ENCODE measurements at places on chromosomes 4 and X.

GRCh38 chr4:101393256-101393655 lies 45.9 kb upstream of the PPP3CA start:
- peak; percentile 80 for DNase-seq

- no peak for DNase-seq
Measured at GRCh38 chr4:108742451-108743420, 20.1 kb downstream of the ETNPPL start.

GRCh38 chrX:65148232-65148631 lies 172.0 kb upstream of the ZC4H2 start:
- no peak for DNase-seq

DNA sequence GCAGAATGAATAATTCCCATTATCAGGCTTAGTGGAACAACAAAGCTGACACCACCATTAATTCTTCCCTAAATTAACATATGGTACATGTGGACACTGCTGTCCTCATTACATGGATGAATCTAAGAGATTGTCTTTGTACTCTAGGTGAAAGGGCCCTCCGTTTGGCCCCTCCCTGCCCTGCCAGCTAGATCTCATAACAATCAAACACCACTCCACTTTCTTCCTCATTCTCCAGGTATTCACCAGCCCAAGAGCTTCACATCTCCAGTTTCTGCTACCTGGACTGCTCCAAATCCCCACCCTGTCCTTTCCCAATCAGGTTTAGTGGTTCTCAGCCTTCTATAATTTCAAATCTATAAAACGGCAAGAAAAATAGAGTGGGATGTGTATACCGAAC lies 3.8 kb downstream of the HSD17B11 start:
- DNase-seq: no peak

- DNase-seq: no peak
Measured at GRCh38 chr4:159178979-159179969, 76.4 kb downstream of the RAPGEF2 start.

DNA sequence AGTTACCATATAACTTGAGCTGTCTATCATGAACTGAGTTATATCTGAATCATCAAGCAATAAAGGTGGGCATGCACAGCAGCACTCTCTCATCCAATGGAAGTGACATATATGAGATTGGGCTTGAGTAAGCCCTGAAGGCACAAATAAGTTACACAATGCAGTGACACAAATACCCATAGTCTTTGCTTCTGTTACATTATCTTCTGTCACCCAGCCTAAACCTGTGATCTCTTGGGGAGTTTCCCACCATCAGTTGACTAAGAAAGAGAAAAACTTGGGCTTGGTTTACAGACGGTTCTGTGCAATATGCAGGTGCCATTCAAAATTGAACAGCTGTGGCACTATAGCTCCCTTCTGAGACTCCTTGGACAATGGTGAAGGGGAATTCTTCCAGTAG lies 138.8 kb upstream of the IL15 start:
- DNase-seq: no peak

GRCh38 chr4:108087293-108087967 lies 81.3 kb downstream of the LEF1 start:
- DNase-seq: no peak

GRCh38 chr4:182880387-182881356 lies 36.5 kb downstream of the DCTD start:
- peak; percentile 81 for DNase-seq

DNA sequence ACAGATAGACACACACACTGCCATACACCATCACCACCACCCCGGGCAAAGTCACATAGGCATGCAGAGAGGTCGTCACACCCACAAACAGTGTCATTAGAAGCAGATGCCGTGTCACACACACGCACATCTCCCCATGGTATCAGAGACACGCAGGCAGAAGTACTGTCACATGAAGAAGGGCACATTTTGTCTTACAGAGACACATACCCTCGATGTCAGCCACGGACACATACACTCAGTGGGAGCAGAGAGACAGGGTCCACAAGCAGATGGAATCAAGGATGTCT lies 3.3 kb downstream of the NALF2 start:
- DNase-seq: no peak

DNA sequence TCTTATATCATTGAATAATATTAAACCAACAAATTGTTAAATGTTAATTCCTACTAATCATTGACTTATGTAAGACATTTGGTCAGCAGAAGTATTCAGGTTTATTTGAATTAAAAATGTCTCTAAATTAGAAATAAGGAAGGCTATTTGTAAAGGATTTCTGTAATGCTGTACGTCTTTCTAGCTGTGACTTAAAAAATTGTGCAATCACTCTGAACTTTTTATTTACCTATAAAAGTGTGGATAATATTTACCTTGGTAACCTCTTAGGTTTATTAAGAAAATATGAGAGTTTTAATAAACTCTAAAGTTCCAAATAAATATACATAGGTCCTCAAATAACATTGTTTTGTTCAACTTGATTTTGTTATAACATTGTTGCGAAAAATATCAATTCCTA lies 76.9 kb downstream of the SLC30A9 start:
- no peak for DNase-seq

DNA sequence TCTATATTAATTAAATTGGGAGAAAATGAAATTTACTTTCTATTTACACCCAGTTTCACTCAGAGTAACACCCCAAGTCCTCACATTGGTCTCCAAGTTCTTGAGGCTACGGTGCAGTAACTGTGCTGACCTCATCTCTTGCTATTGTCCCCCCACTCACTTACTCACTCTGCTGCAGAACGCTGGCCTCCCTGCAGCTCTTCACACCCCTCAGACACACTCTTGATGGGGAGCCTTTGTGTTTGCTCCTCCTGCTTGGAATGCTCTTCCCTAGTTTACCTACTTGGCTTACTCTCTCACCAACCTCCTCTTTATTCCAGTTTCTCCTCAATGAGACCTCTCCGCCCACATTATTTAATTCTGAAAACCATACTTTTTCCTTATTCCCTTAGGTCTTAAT lies 22.2 kb upstream of the SPARCL1 start:
- no peak for DNase-seq

GRCh38 chrX:155767051-155767875 lies 113.9 kb upstream of the VAMP7 start:
- DNase-seq: peak; percentile 91

DNA sequence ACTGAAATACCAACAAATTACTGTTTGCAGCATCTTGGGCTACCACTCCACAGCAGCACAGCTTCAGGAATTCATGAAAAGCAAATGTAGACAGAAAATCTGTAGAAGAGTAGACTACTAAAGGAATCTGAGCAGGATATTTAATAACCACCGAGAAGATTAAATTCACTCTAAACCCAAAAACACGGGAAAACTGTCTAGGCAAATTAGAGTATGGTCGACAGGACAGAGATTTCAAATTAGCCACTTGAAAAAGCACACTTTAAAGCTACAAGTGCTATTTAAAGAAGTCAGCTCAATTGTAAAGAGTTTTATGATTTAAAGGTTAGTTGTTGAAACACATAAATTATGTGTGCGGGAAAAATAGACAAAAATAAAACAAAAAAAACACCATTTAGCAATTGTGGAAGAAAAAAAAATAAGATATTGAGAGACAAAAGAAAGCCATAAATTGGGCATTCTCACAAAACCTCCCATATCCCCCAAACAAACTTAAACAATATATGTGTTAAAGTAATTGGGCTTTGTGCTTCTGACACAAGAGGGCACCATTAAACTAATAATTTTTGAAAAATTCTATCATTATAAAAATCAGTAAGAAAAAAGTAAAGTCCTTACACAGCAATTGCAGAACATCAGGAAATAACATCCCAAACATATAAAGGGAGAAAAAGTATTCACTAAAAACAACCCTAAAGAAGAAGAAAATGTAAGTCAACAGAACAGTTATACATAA lies 880.8 kb downstream of the TECRL start:
- no peak for DNase-seq

- no peak for DNase-seq
Measured at GRCh38 chrX:48507246-48507645, 1.5 kb upstream of the PORCN start.

DNA sequence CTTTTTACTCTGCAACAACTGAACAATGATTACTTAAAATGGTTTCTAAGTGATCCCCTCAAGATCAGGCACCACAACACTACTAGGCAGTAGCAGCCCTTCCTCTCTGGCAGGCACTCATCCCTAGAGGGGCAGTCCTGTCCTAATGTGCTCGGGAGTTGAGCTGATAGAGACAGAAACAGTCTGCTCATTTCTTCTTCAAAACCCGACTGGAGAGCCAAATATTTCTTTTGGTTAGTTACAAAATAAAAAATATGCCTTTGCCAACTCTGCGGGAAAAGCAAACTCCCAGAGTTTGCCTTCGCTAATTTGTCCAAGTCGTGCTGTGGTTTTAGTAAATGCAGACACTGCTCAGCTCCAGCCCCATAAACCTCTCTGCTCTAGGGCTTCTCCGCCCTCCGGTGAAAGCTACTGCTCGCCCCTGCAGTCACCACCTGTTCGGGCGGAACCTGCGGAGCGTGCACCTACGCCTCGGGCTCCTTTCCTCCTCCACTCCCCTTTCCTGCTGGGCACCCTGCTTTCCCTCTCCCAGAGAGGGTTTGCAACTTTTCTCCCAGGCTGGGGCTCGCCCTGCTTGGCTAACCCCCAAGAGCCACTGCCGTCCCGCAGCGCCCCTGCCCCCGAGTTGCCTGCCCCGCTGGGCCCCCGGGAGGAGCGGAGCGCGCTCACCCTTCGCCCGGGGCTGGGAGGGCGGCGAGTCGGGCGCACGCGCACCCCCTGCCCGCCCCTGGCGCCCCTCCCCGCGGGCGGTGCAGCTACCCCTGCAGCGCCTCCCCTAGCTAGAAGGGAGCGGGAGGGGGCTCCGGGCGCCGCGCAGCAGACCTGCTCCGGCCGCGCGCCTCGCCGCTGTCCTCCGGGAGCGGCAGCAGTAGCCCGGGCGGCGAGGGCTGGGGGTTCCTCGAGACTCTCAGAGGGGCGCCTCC lies at the start of gene NPNT:
Gene NPNT (plus strand): TSS at position 812 of the 923 bp plus-strand sequence. CDS start 182 bp downstream, outside the sequence.
- peak; percentile 4 for DNase-seq

DNA sequence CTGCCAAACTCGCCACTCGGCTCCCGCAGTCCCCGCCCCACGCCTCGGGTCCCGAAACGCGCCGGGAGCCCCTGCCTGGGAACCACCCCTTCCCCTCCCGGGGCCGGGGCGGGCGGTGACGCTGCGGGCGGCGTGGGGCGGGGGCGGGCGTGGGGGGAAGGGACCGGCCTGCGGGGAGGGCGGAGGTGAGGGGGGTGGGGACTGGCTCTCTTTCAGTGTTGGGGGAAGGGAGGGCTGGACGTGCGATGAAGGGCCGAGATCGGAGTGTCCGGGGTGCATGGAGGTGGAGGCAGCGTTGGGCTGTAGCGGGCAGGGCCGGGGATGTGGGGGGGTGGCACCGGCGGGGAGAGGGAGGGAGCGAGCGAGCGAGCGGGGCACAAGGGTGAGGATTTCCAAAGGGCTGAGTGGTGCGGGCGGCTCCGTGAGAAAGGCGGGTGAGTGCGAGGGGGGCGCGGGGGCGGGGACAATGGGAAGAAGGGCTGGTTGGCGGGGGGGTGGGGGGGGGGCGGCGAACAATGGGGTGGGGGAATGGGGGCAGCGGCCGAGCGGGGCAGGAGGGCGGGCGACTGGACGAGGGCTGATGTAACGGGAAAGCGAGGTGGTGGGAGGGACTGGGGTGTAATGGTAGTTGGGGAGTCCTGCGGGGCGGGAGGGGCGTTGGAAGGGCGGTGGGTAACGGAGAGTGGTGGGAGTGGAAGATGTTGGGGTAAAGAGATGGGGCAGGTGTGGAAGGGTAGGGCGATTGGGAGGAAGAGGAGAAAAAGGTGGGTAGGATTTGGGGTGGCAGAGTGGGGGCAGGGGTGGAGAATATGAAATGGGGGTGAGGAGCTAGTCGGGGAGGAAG lies 578 bp downstream of the DCUN1D4 start:
- DNase-seq: peak; percentile 18

GRCh38 chr4:110900213-110900769 lies 277.4 kb upstream of the PITX2 start:
- no peak for DNase-seq

DNA sequence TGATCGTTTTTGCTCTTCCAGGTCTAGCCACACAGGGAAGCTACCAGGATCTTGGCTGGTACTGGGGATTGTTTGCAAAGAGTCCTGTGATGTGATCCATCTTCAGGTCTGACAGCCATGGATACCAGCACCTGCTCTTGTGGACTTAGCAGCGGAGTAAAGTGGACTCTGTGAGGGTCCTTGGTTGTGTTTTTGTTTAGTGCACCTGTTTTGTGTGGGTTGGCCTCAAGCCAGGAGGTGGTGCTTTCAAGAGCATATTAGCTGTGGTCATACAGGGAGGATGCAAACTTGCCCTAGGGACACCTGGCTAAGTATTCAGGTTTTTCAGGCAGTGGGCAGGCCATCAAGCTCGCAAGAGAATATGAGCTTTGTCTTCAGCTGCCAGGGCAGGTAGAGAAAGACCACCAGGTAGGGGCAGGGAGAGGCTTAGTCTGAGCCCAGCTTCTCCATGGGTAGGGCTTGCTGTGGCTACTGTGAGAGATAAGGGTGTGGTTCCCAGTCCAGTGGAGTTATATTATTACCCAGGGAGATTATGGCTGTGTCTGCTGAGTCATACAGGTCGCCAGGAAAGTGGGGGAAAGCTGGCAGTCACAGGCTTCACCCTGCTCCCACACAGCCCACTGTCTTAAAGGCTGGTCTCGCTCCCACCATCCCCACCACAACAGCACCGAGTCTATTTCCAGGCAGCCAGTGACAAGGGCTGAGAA lies 293.7 kb downstream of the PCDH18 start:
- DNase-seq: peak; percentile 13

DNA sequence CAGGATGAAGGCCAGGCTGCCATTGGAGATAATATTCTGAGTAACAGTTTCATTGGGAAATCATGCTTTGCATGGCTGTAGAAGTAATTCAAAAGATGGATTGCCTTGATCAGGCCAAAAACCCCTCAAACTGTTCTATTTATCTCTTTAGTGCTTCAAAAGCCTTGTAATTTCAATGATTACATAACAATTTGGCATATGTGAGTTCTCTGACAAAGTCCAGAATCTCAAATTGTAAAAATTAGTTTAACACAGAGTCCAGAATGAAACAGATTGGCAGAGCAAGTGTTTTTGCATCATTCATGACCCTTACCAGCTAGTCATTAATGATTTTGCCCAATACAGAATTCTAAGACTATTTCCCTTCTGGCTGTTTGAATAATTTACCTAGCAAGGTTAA lies 347.3 kb downstream of the SPRY1 start:
- no peak for DNase-seq

GRCh38 chrX:118350221-118350620 lies 4.3 kb downstream of the WDR44 start:
- no peak for DNase-seq

GRCh38 chr4:81136161-81136905 lies 78.7 kb downstream of the PRKG2 start:
- DNase-seq: peak; percentile 6

- DNase-seq: no peak
Measured at GRCh38 chrX:81241753-81242152, 39.9 kb downstream of the SH3BGRL start.

- DNase-seq: no peak
Measured at GRCh38 chr4:157895205-157895604, 277.6 kb downstream of the GASK1B start.

GRCh38 chr4:174690665-174691064 lies 138.4 kb downstream of the GLRA3 start:
- DNase-seq: no peak

DNA sequence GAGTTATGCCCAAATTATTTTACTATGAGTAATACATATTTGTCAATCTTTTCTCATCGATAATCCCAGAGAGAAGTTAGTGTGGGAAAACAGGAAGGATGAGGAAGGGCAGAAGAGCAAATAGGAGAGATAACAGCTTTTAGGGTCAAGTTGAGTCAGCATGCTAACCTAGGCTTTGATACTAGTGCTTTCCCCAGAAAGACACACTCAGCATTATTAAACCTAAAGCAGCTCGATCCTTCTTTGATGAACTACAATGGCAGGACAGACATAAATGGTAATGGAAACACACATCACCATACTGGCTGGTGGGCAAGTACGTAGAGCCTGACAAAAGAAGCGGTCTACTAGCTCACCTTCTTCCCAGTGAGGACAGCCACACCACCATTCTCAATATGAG lies 20.5 kb downstream of the AIFM1 start:
- DNase-seq: no peak

Measured in A172 (cell line).